T-cell (primary cell): ENCODE measurements at places on chromosomes 4 and X. TPM values are rescaled to one million over a fixed set of nuclear protein-coding genes. Genes with fewer than 3 reads are reported as not detected.

- H3K4me3 ChIP-seq, result no peak overlapping the region
- H3K27ac ChIP-seq, result no peak overlapping the region
- no peak for DNase-seq
- H3K36me3 ChIP-seq, result no peaks in the 10 kb centered on the region
Observed at GRCh38 chr4:96739101-96739500, 899.2 kb downstream of the PDHA2 start.

DNA sequence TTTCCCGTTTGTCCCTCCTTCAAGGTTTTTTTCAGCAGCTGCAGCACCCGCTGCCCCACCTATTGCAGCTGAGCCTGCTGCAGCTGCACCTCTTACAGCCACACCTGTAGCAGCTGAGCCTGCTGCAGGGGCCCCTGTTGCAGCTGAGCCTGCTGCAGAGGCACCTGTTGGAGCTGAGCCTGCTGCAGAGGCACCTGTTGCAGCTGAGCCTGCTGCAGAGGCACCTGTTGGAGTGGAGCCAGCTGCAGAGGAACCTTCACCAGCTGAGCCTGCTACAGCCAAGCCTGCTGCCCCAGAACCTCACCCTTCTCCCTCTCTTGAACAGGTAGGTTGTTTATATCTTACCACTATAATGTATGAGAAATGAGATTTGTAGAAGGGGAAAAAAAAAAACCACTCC is 4.5 kb downstream of the PRR27 start:
- no peaks in the 10 kb centered on the region for H3K36me3 ChIP-seq
- H3K4me3 ChIP-seq, result no peak overlapping the region
- no peak for DNase-seq

Gene ARMCX4
- total RNA-seq, result 9.3 TPM

Gene WNK3
- total RNA-seq, result 0.68 TPM

- no peak overlapping the region for H3K4me3 ChIP-seq
- no peaks in the 10 kb centered on the region for H3K36me3 ChIP-seq
- no peak overlapping the region for H3K27ac ChIP-seq
- H3K4me1 ChIP-seq, result no peaks in the 10 kb centered on the region
Observed at GRCh38 chrX:108117988-108118387, 26.4 kb downstream of the ATG4A start.
